Urinary bladder (tissue), 4 donors: ENCODE measurements at places on chromosomes 1 and 21. TPM values are rescaled to one million over a fixed set of nuclear protein-coding genes. Genes with fewer than 3 reads are reported as not detected.

Gene ZNF648
- not detected for polyA plus RNA-seq

Gene ALG14
- polyA plus RNA-seq = 2.7 TPM

DNA sequence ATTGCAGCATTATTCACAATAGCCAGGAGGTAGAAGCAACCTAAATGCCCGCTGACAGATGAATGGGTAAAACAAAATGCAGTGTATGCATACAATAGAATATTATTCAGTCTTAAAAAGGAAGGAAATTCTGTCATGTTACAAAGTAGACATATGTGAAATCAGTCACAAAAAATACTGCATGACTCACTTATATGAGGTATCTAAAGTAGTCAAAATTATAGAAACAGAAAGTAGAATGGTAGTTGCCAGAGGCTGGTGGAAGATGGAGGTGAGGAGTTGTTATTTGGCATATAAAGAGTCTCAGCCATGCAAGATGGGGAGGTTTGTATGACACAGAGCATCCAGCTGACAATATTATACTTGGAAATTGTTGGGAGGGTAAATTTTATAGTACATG, 43.0 kb upstream of the EGLN1 start:
- DNase-seq = no peak

DNA sequence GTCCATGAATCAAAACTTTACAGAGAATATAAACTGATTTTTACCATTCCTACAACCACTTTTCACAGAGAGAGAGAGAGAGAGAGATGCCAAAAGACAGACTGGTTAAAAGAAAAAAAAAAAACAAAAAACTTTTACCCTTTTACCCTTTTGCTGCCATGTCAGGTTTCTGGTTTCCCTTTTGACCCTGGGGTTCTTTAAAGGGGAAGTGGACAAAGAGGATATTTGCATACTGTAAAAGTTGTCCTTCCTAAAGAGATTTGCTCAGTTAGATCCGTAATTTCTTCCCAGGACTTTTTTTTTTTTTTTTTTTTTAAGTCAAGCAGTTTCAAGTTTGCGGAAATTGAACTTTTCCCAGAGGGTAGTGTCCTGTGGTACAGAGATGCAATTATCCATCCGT, 287.8 kb upstream of the RGS18 start:
- no peak for DNase-seq

DNA sequence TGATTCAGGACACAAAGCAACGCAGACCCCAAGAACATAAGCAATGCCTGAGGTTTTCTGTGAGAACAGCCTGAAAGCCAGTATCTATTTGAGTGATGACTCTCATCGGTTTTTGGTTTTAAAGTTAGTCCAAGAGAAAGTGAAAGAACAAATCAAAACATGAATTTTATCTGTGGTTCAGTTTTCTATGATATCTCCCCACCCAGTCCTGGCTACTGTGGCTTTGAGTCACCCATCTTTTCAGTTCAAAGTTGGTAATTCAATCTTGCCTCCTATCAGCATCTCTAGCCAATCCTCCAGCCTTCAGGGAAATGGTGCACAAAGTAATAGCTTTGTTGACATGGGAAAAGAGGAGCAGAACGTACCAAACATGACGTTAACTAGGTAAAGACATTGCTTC, 40.5 kb upstream of the KRTAP19-8 start:
- DNase-seq = no peak

GRCh38 chr1:97427371-97427770, 493.5 kb downstream of the DPYD start:
- DNase-seq = no peak

DNA sequence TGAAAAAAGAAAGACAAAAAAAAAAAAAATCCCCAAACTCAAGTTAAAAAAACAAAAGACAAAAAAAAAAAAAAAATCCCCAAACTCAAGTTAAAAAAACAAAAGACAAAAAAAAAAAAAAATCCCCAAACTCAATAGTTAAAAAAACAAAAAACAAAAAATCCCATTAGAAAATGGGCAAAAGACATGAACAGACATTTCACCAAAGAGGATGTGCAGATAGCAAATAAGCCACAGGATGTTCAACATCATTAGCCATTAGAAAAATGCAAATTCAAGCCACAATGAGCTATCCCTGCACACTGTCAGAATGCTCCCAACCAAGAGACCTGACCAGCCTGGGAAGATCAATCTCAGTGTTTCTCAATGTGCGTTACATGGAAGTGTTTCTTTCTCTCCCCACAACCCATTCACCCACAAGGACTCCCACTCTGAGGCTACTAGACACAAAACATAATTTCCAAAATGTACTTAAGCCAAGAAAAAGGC, 33.9 kb downstream of the MRAP start:
- DNase-seq = no peak
